ENCODE measurements at places on chromosomes 11 and 22.

DNA sequence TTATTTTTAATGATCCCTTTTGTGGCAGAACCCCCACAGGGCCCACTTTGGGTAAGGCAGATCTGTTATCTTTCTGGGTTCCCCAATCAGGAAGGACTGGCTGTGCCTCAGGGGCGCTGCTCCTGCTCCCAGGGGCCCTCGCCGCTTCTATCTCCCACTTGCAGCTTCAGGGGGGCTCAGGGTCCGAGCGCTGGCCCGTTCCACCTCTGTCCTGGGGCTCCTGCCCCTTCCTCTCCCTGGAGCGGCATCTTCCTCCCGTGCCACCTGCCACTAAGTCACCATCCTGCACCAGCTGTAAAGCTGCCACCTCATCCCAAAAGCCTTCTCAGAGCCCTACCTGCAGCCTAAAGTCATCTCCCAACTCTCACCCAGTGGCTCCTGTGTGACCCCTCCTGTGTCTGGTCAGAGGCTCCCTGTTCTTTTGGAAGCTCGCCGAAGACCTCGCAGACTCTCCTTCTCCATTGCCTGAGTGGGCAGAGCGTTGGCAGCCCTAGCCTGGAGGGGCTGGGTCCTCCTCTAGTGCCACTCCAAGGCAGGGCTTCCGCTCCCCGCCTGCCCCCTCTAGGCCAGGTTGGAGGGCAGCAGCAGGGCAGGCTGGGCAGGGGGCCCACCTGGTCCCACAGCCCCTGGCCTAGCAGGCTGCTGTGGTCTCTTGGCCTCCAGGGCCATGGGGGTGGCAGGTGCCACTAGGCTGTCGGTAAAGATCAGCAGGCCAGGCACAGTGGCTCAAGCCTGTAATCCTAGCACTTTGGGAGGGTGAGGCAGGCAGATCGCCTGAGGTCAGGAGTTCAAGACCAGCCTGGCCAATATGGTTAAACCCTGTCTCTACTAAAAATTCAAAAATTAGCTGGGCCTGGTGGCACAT lies 106.7 kb downstream of the MORC2 start:
- DNase-seq, result no peak

GRCh38 chr22:21936151-21936775 lies 16.4 kb downstream of the PPM1F start:
- DNase-seq, result peak; percentile 63

GRCh38 chr22:40240160-40240559 lies 62.4 kb downstream of the TNRC6B start:
- no peak for DNase-seq

DNA sequence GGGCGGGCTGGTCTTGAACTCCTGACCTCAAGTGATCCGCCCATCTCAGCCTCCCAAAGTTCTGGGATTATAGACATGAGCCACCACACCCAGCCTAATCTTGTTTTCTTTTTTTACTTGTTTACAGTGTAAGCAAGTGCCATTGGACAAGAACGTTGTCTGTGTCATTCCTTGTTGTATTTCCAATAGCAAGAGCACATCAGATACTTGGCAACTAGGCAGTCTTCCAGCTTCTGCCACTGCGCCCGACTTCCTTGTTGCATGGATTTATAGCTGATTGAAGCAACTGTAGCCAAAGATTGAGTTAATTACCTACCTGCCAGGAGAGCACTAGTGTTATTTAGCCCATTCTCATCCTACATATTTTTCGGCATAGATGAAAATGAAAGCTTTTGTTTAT lies 3.1 kb upstream of the SGSM3 start:
- DNase-seq, result no peak

Data from SIG-M5 (cell line).